Stimulated activated CD8-positive, alpha-beta memory T cell treated with anti-CD3 and anti-CD28 coated beads, Interleukin-7, amount 100 ng/mL, for 4 hours (primary cell): ENCODE measurements at places on chromosomes 3 and 15.

DNA sequence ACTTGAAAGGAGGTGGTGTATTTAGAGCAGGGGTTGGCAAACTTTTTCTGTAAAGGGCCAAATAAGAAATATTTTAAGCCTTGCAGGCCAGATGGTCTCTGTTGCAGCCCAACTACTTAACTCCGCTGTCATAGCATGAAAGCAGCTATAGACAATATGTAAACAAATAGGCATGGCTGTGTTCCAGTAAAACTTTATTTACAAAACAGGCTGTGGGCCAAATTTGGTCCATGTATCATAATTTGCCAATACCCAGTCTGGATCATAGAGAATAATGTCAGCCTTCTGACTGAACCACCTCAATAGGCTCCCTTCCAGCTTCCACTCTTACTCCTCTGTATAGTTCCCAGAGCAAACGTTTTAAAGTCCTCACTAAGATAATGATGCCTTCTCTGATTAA, 638.8 kb upstream of the CFAP20DC start:
- no peak for DNase-seq

DNA sequence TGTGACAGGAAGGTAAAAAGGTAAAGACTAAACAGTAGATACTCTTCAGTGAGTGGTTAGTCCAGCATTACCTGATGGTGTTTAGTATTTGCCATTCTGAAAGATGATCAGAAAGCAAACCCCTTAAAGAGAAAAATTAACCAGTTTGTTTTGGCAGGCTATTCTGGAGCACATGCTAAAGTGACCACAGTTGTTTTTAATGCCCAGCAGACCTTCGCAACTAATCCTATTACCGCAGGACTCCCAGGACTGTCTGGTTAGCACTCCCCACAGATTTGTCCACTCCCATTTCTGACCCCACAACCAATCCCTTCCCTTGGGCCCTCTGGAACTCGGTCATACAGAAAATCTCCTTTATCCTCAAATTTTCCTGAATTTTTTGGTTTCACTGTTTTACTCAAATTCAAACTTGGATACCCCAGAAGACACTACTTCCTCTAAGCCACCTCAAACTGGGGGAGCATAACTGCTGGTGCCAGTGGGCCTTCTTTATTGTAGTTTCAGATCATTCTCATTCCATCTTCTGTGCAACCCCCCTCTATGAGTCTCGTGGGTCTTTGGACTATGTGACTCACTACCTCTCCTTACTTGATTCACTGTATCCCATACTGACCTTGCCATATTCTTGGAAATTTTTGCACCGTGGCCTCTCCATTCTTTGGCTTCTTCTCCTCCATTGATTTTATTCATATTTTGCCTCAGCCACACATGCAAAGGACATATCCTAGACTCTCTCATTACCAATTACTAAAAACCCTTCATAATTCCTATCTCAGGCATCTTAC, 104.4 kb downstream of the RBMS3 start:
- no peak for DNase-seq

GRCh38 chr3:45792036-45792435, 4.3 kb downstream of the SLC6A20 start:
- DNase-seq: no peak

- no peak for DNase-seq
Measured at GRCh38 chr3:39707314-39707909, 102.0 kb upstream of the MYRIP start.

DNA sequence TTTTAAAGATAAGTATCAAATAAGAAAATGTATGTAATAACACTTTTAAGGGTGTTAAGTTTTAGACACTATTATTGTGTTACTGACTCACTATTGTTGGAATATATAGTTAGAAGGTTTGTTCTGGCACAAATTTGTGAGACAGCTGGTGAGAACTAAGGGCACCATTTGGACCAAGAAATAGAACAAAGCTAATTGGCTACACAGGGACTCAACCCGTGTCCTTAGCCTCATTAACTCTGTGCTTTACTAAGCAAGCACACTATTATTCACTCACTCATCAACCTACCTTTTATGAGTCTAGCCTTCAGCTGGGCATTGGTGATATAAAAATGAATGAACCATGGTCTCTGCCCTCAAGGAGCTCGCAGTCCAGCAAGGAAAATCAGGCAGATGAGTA, 4.1 kb upstream of the UNC13C start:
- DNase-seq: no peak

GRCh38 chr15:69887009-69887408, 210.7 kb downstream of the TLE3 start:
- no peak for DNase-seq

DNA sequence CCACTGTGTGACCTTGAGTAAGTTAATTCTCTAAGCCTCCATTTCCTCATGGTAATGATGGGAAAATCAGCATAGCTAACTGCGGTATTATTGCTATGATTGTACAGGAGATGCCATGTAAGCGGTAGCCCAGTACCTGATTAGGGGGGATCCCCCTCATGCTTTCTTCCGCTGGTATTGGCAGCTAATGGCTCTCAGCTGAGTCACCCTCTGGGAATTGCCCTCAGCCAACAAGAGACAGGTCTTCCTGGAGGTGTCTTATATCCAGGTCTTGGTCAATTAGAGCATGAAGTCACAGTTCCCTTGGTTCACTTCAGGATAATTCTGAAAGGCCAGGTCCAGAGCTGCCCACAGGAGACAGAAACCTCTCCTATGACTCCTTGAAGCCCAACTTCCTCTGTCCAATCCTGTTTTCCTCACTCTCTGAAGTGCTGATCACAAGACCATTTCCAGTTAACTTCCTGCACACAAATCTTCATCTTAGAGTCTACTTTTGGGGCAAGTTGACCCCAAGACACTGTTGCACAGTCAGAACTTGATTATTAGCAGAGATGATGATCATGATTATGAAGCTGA, 724.7 kb upstream of the ZNF385D start:
- no peak for DNase-seq

GRCh38 chr3:50271314-50271936, 2.5 kb downstream of the SEMA3B start:
- DNase-seq: no peak

DNA sequence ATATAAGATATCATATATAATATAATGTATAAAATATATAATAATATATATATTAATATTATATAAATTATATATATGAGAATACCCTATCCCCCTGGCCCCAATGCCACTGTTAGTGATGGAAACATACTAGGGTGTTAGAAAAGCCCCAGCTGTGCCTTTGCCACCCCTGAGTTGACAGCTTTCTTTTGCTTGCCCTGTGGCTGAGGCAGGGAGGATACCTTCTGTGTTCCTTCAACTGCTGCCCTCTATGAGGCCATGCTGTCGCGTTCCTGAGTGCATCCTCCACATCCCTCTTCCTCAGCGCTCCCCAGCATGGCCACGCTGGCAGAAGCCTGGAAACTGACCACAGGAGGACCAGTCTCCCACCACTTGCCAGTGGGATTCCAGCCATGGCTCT, 26.3 kb downstream of the FAN1 start:
- DNase-seq: no peak

GRCh38 chr3:64759811-64760210, 72.0 kb upstream of the ADAMTS9 start:
- DNase-seq: no peak
